Activated T-cell treated with anti-CD3 and anti-CD28 coated beads, Interleukin-2, amount 50 U/mL, for 24 hours (primary cell): ENCODE measurements at places on chromosomes 1 and 21.

DNA sequence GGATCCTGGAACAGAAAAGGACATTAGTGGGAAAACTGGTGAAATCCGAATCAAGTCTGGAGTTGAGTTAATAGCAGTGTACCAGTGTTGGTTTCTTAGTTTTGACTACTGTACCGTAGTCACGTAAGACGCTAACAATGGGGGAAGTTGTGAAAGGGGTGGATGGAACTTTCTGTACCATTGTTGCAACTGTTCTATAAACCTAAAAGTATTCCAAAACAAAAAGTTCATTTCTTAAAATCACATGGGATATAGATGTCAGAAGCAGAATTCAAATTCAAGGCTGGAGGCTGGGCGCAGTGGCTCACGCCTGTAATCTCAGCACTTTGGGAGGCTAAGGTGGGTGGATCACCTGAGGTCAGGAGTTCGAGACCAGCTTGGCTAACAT is 16.9 kb downstream of the ARHGEF19 start:
- no peak for DNase-seq

- DNase-seq: no peak
Measured at GRCh38 chr1:22665752-22666151, 12.7 kb downstream of the C1QB start.

GRCh38 chr1:98792123-98792522 is 130.6 kb downstream of the SNX7 start:
- no peak for DNase-seq

- DNase-seq: no peak
Measured at GRCh38 chr21:29389136-29389535, 90.4 kb downstream of the BACH1 start.

DNA sequence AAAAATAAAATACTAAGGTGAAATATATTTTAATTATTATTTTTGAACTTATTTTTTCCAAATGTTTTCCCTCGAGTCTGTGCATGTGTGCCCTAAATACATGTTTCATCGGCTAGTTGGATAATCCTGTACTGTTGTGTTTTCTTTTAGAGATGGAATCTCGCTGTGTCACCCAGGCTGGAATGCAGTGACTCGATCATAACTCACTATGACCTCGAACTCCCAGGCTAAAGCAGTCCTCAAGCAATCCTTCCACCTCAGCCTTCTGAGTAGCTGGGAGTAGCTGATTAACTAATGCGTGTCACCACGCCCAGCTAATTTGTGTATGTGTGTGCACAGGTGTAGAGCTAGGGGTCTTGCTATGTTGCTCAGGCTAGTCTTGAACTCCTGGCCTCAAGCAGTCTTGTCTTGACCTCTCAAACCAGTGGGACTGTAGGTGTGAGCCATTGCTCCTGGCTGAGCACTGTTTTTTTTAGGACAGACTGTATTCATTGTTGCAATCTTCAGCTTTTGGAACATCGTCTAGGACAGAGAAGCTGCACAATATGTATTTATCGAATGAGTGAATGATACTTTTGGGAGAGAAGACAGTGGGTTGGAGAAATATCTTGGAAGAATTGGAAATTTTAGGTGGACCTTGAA is 4.8 kb upstream of the TMCO1 start:
- no peak for DNase-seq

- no peak for DNase-seq
Measured at GRCh38 chr1:230563591-230563990, 78.7 kb upstream of the COG2 start.

GRCh38 chr1:71424536-71424935 is 343.7 kb upstream of the ZRANB2 start:
- DNase-seq: no peak

- no peak for DNase-seq
Measured at GRCh38 chr1:111891566-111891965, 97.9 kb downstream of the KCND3 start.
